ENCODE measurements at places on chromosomes 4 and X.

DNA sequence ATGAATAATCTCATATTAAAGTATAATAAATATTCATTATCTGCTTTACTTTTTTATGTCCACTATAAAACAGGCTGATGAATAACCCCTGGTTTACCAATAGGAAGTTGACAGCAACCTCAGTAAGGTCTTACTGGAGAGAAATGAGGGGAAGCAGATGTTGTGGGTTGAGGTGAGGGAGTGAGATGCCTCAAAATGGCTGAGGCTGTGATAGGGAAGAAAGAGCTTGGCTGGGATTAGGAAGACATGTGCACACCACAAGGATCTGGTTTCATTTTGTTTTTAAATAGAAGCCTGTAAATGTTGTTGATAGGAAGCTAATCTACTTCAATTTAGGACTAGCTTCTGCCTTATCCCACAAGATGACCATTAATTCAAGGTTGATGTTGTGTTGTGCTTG lies 14.4 kb upstream of the CYBB start:
- DNase-seq, result peak; percentile 76

- no peak for DNase-seq
Observed at GRCh38 chr4:55154933-55155332, 29.5 kb upstream of the KDR start.

DNA sequence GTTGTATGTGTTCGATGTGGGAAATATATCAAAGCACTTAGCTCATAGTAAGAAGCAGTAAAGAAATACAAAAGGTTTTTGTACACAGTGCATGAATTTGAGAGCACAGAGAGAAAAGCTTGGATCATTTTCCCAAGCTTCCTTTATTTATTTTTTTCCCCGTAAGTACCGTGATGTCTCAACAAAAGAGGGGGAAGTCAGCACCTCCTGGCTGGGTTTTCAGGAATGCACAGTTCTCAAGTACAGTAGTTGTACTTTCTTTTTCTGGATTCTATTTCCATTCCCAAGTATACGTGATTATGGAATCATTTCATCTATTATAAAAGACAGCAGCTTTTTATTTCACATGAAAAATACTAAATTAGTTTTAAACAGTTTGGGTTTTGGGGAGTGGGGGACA lies 171.5 kb upstream of the EDNRA start:
- DNase-seq, result no peak

GRCh38 chrX:625137-625691 lies 5.4 kb upstream of the SHOX start:
- no peak for DNase-seq

GRCh38 chr4:128341634-128342033 lies 54.0 kb upstream of the PGRMC2 start:
- DNase-seq, result no peak

- DNase-seq, result peak; percentile 38
Observed at GRCh38 chr4:152138451-152138850, 377.6 kb upstream of the GATB start.

DNA sequence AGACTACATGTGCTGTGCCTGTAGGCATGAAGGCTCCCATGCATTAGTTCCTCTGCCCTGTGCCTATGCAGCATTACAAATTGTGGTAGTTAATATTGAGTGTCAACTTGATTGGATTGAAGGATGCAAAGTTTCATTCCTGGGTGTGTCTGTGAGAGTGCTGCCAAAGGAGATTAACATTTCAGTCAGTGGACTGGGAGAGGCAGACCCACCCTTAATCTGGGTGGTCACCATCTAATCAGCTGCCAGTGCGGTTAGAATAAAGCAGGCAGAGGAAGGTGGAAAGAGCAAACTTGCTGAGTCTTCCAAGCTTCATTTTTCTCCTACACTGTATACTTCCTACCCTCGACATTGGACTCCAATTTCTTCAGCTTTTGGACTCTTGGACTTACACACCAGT lies 460.2 kb upstream of the SMIM31 start:
- DNase-seq, result no peak

DNA sequence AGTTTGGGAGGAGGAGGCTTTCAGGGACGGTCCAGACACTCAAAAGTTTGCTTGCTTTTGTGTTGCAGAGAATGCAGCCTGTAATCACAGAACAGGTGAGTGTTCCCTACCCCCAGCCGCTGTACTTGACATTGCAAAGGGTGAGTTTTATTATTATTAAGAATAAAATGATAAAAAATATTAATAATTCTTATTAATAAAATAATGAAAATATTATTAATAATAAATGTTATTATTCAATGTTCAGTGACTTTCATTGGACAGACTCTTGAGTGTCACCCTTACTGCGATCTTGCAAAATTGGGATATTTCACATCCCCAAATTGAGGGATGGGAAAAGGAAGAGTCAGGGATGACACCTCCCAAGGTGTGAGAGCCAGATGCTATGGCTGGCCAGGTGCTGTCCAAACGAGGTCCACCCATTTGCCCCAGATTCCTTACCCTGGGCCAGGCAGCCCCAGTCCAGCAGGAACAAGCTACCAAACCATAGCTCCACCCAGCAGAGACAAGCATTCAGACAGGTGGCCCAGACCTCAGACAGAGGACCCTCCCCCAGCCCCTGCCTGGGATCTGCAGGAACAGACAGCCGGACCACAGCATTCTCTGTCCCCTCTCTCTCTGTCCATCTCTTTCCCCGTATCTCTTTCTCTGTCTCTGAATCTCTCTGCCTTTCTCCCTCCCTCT lies 22.4 kb downstream of the IL3RA start:
- no peak for DNase-seq

DNA sequence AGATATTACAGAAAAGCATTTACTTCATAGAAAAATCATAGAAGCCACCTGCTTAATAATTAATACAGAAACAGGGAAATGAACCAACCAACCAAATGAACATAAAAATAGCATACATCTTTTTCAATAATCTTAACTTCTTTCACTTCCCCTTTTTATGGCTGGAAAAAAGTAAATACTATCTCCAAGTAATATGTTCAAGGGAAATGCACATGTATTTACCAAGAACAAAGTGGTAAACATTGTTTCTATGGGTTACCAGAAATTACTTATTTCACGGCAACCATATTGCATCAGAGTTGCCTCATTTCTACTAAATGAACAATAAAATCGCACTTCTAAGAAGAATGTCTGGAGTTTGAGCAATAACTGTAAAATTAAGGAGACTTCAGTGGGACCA lies 321.3 kb downstream of the TMA16 start:
- no peak for DNase-seq

GRCh38 chrX:102714994-102715393 lies 2.7 kb downstream of the GPRASP2 start:
- no peak for DNase-seq

DNA sequence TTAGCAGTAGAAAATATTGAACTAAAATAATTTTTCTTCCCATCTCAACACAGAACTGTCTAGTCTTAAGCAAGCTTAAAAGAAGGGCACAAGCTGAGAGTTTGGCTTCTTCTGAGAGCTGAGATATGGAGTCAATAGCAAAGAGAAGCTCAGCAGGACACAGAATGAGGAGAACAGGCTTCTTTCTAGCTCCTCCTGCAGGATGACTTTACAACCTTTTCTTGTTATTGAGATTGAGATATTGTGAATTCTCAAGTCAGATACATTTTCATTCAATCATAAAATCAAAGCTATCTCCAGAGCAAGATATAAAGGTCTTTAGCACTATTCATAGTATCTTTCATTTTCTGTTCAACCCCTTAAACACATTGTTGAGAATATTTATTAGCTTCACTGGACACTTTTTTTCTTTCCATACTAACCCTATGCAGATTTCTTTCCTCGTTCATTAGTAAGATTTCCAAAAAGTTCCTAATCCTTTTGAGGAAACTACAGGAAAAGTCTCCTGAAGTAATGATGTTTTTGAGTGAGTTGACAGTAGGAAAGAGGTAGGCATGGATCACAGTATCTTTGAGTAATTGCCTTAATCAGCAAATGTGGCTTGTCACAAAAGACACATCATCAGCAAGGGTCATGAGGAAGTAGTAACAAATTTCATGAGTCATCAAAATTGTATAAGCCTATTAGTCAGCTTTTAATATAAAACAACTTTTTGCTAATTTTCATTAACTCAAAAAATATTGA lies 17.8 kb upstream of the CXCL3 start:
- DNase-seq, result no peak

GRCh38 chr4:108988464-108989195 lies 225.8 kb upstream of the ETNPPL start:
- no peak for DNase-seq

DNA sequence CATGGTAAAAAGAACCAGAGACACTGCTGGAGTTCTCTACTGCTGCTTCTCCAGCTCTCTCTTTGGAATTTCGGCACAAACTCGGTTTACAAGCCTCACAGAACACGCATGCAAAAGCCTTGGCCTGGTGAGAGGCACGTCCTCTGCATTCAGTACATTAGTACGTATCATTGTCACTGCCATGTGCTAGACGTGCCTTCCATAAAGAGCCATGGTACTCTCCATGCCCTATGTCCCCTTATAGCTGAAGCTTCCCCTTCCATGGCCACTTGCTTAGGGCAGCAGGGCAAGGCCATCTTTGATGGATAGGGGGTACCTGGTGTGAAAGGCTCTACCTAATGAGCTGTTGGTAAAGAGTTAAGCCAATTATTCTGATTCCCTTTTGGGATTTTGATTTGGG lies 35.0 kb downstream of the DIPK2B start:
- DNase-seq, result no peak

GRCh38 chr4:37995981-37996775 lies 36.0 kb downstream of the PTTG2 start:
- no peak for DNase-seq

GRCh38 chr4:30103455-30103854 lies 616.7 kb upstream of the PCDH7 start:
- no peak for DNase-seq

- DNase-seq, result no peak
Observed at GRCh38 chrX:25084446-25084845, 68.7 kb upstream of the ARX start.

- no peak for DNase-seq
Observed at GRCh38 chrX:68487924-68488323, 10.9 kb upstream of the YIPF6 start.

DNA sequence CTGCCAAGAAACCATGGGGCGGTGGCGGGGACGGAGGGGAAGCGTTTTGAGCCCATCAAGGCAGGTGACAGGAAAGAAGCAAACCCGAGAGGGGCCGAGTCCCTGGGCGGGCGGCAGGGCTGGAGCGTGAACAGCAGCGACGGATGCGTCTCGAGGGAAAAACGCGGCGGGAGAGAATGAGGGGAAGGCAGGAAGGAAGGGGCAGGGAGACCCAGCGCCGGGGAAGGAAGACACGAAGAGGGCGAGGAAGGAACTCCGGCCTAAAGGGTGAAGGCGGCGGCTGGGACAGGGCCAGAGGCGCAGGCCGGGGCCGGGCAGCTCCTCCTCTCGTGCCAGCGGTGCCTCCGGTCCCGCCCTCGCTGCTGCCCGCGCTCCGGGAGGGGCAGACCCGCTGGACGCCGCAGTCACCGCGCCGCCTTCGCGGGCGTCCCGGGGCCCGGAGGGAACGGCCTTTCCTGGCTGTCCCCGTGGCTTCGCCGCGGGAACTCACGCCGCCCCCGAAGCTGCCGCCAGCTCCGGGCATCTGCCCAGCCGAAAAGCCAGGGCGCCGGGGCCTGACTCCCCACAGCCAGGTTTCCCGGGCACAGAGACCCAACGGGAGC lies 751 bp upstream of the RGS12 start:
- DNase-seq, result no peak

GRCh38 chrX:105458846-105459245 lies 238.4 kb upstream of the TEX13A start:
- no peak for DNase-seq

DNA sequence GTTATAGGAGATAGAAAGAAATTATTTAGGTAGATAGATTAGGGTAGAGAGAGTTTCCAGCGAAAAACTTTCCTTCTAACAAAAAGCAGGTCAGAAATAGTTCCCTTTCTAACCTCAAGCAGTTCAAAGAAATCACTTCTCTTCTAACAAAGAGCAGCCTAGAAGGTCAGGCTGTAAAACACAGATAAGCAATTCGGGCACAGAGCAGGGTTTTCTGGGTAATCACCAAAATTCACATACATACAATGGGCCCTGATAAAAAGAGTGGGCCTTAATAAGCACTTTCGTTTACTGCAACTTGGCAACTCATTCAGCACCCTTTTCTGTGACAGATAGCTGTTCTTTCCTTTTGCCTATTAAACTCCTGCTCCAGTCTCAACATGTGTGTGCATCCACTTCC lies 13.4 kb upstream of the NAF1 start:
- DNase-seq, result peak; percentile 66

GRCh38 chr4:22407361-22407760 lies 108.5 kb downstream of the ADGRA3 start:
- DNase-seq, result no peak

GRCh38 chr4:993111-994029 lies at the start of gene SLC26A1:
Gene SLC26A1 (minus strand): TSS chr4:993404. CDS start chr4:991703, 1,701 bp downstream.
- no peak for DNase-seq

DNA sequence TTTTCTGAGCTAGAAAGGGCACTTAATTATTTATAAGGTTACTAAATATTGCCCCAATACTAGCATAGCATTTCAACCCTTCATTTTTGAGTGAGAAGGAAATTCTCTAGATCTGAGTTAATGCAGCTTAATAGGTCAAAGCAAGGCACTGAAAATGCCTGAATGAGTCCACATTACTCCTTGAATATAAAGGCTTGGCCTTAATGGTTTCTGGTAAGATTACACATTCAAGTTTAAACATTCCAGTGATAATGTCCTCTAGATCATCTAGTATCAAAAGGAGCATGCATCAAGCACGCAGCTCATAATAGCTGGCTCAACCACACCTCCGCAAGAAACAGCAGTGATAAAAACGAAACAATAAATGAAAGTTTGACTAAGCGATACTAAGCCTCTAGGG lies 87.5 kb downstream of the SPANXN3 start:
- DNase-seq, result no peak

GRCh38 chr4:144716778-144717177 lies 70.8 kb downstream of the HHIP start:
- DNase-seq, result no peak

DNA sequence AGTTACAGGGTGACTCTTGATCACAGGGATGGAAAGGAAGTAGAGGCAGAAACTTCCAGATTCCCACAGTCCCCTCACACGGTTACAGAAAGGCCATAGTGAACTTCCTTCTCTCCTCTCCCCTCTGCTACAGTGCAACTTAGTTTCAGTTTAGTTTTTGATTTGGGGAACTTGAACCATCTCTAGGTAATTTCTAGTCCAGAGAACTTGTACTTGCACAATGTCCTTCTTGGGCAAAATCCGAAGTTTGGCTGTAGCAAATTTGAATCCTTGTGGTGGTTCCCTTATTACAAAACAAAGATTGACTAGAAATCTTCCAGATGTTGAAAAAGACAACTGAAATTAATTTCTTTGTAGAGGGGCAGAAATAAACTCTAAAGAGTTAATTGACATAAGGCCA lies 1.2 kb upstream of the BLTP1 start:
- peak; percentile 40 for DNase-seq

DNA sequence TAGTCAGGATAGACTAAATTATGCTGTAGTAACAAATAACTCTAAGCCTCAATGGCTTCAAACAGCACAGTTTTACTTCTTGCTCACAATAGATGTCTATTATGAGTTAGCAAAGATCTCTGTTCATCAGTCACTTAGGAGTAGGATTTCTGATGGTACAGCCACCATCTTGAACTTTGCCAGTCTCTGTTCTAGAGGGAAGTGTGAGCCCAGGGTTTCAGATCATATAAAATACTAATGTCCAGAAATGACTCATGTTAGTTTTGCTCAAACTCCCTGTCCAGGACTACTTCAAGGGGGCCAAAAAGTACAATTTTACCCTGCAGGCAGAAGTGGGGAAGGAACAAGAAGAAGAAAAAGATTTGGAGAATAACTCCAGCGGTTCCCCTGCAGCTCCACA lies 77.1 kb upstream of the LSM6 start:
- no peak for DNase-seq
